Thymus (tissue), 14 donors: ENCODE measurements at places on chromosomes 5 and 9.
A peak's percentile ranks its signal among the peaks of the same experiment; 100 is the strongest.

GRCh38 chr5:31173614-31174013 is 19.9 kb upstream of the CDH6 start:
- no peak for DNase-seq

- no peak for DNase-seq
Observed at GRCh38 chr5:10493884-10494283, 52.2 kb downstream of the ROPN1L start.

- no peak for DNase-seq
Observed at GRCh38 chr9:79598562-79599345, 27.0 kb downstream of the TLE4 start.

DNA sequence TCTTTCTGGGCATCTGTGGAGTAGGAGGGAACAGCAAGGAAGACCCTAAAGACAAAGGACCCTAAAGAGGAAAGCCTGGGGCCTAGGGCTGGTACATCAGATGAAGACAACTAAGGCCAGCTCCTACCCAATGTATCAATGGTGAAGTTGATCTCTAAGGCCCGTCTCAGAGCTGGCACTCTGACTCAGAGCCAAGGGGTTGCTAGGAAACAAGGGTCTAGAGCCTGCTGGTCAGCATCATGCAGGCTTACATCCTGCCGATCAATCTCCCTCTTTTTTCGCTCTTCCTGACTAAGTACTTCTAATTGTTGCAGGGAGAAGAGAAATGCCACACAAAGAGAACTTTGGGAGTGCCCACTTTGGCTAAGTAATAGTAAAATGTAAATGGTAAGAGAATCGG is 26.2 kb downstream of the TRIM32 start:
- DNase-seq, result no peak

DNA sequence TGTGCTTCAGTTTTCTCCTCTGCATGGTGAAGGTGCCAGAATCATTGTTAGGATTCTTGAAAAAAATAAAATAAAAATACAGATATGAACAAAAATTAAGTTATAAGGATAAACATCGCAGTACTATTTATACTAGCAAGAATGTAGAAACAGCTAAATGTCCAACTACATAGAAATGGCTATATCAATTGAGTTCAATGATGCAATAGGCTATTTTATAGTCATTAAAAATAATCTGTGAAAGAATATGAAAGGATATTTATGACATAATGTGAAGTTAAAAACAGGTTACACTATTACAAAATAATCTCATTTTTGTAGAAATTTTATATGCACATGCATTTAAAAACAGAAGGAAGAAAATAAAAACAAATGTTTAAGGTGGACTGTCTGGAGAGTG is 198.7 kb upstream of the TRIM32 start:
- DNase-seq, result no peak

DNA sequence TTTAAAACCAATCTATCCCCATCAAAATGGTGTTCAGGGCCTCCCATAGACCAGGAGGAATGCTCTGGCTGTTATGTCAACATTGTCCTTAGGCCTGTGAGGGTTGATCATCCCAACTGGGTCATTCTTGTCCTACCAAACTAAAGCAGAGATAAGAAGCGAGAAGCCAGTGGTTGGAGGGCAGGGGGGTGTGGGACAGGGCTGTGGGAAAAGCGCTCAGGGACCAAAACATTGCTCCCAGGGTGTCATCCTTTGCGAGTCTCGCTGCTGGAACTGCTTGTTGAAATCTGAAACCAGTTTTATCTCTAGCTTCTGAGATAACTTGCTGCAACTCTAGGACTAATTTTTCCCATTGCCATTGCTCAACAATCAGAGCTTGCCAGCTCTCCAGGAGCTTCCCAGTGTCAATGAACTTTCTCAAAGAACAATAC is 48.1 kb downstream of the SPATA31C2 start:
- no peak for DNase-seq

- DNase-seq, result no peak
Observed at GRCh38 chr5:172178301-172178987, 9.6 kb downstream of the STK10 start.

DNA sequence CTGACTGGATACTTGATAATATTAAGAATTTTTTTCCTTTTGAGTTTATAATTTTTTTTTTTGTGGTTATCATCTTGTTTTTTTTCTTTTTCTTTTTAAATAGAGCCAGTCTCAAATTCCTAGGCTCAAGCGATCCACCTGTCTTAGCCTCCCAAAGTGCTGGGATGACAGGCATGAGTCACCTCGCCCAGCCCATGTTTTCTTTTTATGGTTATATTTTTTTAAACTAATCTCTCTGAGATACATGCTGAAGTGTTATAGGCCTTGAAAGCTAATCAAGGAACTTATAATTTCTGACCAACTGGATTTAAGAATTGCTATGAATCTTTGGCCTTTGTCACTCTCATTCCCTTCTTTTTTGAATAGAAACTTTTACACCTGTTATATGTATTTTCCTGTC is 6.8 kb upstream of the AMACR start:
- DNase-seq, result no peak

- DNase-seq, result no peak
Observed at GRCh38 chr9:85344901-85345300, 396.9 kb downstream of the AGTPBP1 start.

DNA sequence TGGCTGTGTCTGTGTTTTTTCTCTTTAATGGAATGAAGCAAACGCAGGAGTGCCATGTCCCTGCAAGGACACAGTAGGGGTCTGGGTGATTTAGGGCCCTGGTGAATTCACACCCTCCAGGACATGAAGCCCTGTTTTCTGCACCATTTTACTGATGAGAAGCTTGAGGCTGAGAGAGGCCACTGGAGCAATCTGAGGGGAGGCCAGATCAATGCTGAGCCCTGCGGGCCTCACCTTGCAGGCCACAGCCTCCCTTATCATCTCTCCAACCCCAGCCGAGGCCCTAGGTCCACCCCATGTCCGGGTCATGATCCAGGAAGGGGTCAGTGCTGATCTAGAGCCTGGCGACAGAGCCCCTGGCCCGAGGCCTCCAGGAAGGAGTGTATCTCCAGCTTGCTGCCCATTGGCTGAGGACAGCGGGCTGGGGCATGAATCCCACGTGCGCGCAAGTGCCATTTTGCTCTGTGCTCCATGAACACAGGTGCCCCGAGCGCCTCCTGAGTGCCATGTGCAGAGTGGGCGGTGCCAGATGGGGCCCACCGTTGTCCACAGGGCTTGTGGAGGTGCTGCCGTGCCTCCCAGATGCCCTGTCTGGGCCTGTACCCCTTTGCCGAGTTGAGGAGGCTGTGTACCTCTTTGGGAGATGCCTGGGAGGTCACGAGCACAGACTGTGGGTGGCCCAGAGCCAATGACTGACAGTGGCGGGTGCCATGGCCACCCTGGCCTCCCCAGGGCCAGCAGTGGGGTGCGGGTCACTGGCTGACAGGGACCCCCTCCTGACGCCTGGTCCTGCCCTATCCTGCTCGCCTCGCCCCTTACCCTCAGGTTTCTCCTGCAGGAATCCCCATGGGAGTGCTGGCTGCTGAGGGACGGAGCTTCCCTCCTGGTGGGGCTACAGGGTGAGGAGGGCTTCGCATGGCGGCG is 32.3 kb upstream of the LPCAT1 start:
- no peak for DNase-seq

GRCh38 chr5:58800356-58800755 is 217.5 kb downstream of the RAB3C start:
- DNase-seq, result no peak

GRCh38 chr5:40683305-40683704 is 3.6 kb downstream of the PTGER4 start:
- no peak for DNase-seq

- DNase-seq, result no peak
Observed at GRCh38 chr5:29162297-29162696, 2031.2 kb upstream of the CDH6 start.

DNA sequence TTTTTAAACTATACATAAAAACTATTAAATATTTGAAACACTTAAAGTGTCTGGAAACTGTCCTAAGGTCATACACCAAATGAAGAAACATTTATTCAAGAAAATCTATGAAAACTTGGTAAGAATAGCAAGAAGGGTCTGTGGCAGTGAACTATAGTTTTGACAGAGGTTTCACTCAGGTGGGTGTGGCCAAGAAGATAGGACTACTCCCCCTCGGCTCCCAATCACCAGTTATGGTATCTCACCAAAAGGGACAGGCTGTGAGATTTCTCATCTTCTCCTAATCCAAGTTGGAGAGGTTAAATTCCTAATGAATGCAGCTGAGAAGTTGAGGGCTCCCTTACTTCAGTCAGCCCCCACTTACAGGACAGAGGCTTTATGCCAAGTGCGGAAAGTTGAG is 2.9 kb downstream of the ARSK start:
- no peak for DNase-seq

- no peak for DNase-seq
Observed at GRCh38 chr5:79529110-79529509, 15.2 kb upstream of the HOMER1 start.

DNA sequence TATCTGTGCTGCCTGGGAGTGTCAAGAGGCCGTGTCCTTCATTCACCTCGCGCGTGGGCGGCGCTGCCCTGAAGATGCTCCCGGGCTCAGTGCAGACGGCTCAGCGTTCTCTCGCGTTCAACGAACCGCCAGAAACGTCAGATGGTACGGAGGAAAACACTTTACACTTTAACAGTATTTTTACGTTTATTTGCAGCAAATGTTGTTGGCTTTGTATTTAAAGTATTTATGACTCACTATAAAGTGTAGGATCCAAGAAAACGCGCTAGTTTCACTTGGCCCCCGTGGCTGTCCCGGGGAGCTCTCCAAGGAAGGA is 544 bp upstream of the ERCC6L2 start:
- DNase-seq, result peak; percentile 32

GRCh38 chr9:21334701-21335632 is at the start of gene KLHL9:
TSS of gene KLHL9 (minus strand) at chr9:21335404. CDS start at chr9:21334859, 545 bp downstream.
- DNase-seq, result peak; percentile 86

- DNase-seq, result peak; percentile 12
Observed at GRCh38 chr9:134887686-134888602, 7.3 kb downstream of the FCN2 start.

DNA sequence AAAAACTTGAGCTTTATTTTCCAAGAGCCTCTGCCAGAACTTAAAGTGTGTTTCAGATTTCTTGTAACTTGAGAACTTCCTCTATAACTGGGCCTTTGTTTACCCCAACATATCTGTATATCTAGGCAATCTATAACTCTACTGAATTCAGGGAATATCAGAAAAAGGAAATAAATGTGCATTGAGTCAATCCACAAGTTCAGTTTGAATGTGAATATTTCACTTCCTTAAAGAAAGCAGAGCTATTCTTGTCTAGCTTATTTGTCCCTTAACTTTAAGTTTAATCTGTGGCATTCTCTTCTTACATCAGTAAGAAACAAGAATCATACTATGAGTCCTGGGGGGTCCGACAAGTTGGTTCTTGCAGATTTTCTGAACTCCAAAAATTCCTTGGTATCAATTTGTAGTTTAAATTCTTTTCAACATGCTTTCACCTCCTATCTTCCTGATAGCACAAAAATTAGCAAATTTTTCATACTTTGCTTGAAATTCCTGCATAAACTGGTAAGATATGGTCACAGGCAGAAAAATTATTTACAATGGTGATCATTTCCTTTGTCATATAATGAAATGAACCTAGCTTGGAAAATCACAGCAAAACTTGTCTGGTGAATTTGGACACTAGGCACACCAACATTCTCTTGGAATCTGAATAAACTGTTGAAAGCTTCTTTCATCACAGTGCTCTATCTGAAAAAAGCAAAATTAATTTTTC is 19.8 kb upstream of the ITGA1 start:
- no peak for DNase-seq

DNA sequence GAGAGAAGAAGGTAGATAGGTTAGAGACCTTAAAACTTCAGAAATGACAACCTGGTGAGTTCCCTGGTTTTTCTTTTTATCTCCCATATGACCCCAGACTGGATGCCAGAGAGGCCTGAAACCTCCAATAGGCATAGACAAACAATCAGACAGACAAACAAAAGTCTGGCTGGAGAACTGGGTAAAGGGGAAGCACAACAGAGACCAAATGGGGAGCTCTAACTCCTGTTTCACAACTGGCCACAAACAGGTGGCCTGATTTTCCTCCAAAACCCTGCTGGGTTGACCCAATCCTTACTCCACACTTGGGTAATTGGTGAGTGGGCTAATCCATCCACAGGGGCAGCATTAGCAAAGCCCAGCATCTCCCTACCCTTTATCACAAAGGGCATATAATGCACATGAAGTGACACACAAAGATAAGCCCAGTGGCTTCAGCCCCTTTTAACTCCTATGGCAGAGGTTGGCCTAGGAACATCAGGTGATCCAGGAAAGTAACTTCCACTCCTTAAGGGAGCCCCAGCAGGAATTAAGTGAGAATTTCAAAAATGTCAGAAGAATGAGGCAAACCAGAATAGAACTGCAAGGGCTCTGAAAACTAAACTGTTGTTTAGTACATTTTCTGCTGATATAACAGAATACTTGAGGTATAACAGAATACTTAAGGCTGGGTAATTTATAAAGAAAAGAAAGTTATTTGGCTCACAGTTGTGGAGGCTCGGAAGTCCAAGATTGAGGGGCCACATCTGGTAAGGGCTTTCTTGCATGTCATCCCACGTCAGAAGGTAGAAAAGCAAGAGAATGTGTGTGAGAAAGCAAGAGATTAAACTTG is 60.9 kb upstream of the ROR2 start:
- DNase-seq, result no peak

DNA sequence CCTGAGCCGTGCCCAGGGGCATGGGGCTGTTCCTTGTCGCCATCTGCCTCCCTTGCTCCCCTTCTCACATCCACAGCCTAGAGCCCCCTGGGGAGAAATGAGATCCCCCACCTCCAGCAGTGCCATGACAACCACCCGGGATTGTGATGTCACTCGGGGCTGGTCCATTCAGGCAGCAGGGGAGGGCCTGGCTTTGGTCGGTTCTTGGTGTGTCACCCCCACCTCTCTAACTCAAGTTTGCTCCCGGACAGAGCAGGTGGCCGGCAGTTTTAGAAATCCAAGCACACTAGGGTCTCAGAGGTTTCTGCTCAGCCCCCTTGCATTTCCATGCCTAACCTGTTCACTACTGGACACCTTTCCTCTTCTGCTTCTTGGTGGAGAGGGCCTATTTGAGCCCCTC is at the start of gene ACTL7B:
ACTL7B (minus strand) TSS at position 99 of the 400 bp plus-strand sequence; CDS start at position 43, 56 bp downstream.
- no peak for DNase-seq

GRCh38 chr5:136143312-136143711 is 10.7 kb downstream of the SMAD5 start:
- no peak for DNase-seq

DNA sequence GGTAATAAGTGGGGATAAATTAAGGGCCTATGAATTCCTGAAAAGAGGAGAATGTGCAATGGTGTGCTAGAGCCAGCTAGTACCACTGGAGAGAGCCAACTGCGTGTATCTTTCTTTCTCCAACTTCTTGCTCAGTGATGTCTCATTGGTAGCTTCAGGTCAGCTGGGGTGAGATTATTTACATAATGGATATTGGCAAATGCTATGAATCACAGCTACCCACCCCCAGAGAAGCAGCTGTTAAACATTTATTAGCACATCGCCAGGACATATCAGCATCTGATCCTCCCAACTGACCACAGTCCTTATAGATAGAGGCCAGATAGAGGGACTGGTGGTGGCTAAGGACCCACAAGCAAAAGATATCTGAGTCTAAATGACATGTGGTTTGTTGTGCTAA is 421.3 kb downstream of the ACTL7B start:
- no peak for DNase-seq

DNA sequence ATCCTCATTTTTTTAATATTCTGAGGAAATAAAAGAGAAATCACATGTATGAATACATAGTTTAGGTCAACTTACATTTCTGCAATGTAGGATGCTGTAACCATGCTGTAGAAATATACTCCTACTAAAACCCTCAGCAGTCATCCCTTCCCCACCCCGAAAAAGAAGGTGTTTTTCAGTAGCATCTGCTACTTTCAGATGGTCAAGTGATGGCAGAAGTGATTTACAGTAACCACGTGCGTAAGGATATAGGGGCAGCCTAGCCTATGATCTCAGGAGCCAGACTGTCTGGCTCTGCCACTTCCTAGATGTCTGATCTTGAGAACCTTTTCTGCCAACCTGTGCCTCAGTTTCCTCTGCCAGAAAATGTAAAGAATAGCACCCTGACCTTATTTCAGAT is 26.0 kb upstream of the SYK start:
- no peak for DNase-seq
